ENCODE measurements at places on chromosomes 4 and X.

DNA sequence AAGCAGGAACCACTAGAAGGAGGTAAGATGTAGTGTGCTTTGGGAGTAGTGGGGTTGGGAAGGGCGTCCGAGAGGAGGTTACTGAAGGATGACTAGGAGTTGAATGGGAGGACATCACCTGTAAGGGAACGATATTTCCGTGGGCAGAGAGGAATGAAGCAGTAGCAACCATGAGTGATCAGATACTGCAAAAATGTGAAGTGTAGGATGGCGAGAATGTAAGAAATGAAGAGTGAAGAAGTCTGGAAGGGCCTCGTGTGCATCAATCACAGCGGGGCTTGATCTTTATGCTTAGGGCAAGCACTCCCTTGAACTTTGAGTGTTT lies 594 bp downstream of the MSMO1 start:
- DNase-seq = no peak

GRCh38 chrX:63250253-63250868 lies 100.8 kb downstream of the SPIN4 start:
- DNase-seq = no peak

DNA sequence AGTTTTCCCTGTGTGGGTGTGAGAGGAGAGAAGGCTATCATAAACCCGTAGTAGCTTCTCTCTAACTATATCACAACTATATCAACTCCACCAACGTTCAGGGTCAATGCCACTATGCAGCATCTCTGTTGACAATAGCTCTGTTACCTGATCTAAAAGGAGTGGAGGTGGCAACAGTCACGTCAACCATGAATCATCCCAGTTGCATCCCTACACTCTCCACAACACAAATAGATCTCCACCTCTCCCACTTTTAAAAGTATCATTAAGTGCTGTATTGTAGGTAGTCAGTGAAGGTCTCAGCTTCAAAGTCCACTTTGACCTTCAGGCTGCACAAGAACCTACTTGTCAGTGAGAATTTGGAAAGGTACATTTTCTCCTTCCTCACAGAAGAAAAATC lies 600.5 kb upstream of the GRIA3 start:
- DNase-seq = no peak

- no peak for DNase-seq
Measured at GRCh38 chrX:3549411-3549911, 164.0 kb downstream of the PRKX start.

DNA sequence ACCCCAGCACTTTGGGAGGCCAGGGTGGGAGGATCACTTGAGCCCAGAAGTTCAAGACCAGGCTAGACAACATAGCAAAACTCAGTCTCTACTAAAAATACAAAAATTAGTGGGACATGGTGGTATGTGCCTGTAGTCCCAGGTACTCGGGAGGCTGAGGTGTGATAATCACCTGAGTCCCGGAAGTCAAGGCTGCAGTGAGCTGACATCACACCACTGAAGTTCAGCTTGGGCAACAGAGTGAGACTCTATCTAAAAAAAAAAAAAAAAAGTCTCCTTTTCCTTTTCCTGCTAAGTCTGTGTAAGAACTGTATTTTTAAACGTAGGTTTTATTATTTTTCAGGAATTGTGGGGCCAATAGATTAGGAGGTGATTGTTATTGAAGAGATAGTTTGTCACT lies 356.7 kb downstream of the ARHGAP24 start:
- DNase-seq = no peak

- DNase-seq = no peak
Measured at GRCh38 chrX:40349251-40349650, 231.5 kb upstream of the ATP6AP2 start.

- DNase-seq = no peak
Measured at GRCh38 chr4:147599769-147600168, 17.4 kb upstream of the TMEM184C start.

DNA sequence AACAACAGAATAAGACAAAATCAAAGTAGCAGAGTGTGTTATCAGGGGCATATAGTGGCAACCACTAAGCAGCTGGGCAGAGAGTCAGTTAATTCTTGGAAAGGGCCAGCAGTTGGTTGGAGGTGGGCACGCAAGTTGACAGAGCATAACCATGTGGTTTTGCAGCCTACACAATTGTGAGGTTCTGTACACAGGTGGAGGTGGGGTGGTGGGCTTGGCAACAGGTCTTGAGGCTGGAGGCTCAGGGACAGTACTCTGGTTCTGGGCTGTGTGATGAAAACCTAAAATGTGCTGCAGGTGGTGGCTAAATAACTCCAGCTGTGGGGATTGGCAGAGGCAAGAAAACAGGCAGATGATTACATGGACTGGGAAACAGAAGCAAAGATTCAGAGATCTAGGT lies 1112.7 kb downstream of the PDHA2 start:
- DNase-seq = no peak

DNA sequence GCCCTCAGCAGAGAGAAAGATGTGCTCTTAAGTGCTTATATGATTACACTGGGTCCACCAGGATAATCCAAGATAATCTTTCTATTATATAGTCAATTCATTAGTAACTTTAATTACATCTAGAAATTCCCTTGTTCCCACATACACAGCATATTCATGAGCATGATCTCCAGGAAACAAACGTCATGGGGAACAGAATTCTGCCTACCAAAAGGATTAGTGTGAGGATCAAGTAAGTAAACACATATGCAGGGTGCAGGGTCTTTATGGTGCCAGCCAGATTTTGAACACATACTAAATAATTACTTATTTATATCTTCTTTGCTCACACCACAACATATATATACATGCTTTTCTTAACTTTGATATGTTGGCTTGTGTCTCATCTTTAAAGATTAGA lies 169.1 kb downstream of the KCTD8 start:
- no peak for DNase-seq
